ENCODE measurements at places on chromosomes 11 and 22.

DNA sequence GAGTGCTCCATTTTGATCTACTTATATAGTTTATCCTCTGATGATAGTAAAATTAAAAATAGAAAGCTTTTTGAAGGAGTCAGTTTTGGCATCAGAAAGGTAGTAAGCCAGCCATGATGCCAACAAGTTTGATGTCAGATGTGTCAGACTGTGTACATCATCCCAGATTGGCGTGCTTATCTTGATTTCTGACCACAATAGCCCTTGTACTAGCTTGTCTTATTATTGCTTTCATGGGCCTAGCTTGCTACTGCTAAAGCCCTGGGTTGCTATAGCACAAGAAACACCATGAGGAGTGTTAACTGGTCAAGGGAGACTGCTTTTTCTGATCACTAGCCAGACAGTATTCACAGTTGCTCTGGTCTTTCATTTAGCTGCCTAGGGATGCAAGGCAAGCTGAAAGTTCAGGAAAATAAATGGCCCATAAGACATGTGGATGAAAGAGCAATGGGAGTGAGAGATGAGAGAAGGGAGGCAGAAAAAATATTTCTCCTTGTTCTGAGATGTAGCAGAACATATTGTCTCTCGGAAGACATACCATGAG lies 1038.5 kb downstream of the JRKL start:
- no peak for DNase-seq
- H3K36me3 ChIP-seq, result no peaks in the 10 kb centered on the region
- no peak overlapping the region for H3K27ac ChIP-seq
- no peaks in the 10 kb centered on the region for H3K27me3 ChIP-seq
- no peak overlapping the region for H3K4me3 ChIP-seq

DNA sequence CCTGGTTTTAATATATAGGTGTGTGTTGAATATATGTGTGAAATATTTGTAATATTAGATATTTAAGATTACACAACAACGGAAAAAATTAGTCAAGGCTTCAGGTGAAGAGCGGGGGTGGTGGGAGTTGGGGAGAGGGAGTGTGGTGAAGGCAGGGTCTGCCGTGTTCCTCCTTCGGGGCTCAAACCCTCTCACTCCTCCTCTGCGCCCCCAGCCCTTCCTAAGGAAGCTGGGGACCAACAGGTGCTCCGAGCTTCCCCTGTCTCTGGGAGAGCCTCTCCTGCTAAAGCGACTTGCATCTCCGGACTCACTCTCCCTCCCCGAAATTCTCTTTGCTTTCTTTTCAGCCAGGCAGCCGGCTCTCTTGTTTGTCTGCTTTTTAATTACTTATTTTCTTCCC lies 960 bp upstream of the CADM1 start:
- H3K36me3 ChIP-seq, result no peaks in the 10 kb centered on the region
- no peaks in the 10 kb centered on the region for H3K27me3 ChIP-seq
- peaks cover 33% of the 10 kb centered on the region for H3K4me1 ChIP-seq
- peak overlapping the region; percentile 84 for H3K27ac ChIP-seq

- no peaks in the 10 kb centered on the region for H3K4me1 ChIP-seq
- no peak overlapping the region for H3K4me3 ChIP-seq
- H3K36me3 ChIP-seq, result no peaks in the 10 kb centered on the region
- no peak overlapping the region for H3K27ac ChIP-seq
- no peak for DNase-seq
Observed at GRCh38 chr11:76841923-76842452, 18.7 kb upstream of the ACER3 start.

DNA sequence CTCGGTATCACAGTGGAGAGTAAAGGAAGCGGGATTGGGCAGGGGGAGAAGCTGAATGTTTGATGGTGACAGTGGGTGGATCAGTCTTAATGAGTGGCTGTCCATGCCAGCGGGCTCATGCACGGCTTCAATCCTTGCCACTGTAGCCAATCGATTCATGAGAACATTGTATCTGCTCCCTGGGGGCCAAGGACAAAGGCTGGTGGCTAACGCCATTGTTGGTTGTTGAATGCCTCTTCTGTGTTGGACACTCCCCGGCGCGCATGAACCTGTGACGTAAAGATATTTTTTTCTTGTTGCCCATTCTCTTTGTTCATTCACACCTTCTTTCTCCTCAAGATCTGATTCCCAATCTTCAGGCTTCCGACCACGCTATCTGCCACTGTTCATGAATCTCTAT lies 20.9 kb upstream of the ATXN10 start:
- no peaks in the 10 kb centered on the region for H3K36me3 ChIP-seq
- no peak overlapping the region for H3K27ac ChIP-seq
- no peak for DNase-seq
- no peaks in the 10 kb centered on the region for H3K27me3 ChIP-seq

GRCh38 chr11:126718276-126718675 lies 282.3 kb downstream of the KIRREL3 start:
- no peaks in the 10 kb centered on the region for H3K4me1 ChIP-seq
- H3K36me3 ChIP-seq, result no peaks in the 10 kb centered on the region
- no peak for DNase-seq
- H3K27me3 ChIP-seq, result no peaks in the 10 kb centered on the region

- no peaks in the 10 kb centered on the region for H3K27me3 ChIP-seq
- no peak overlapping the region for H3K4me3 ChIP-seq
- DNase-seq, result no peak
- no peak overlapping the region for H3K27ac ChIP-seq
Observed at GRCh38 chr22:24995649-24996180, 43.2 kb downstream of the KIAA1671 start.

- no peaks in the 10 kb centered on the region for H3K36me3 ChIP-seq
- no peak overlapping the region for H3K4me3 ChIP-seq
- H3K4me1 ChIP-seq, result no peaks in the 10 kb centered on the region
- H3K27me3 ChIP-seq, result no peaks in the 10 kb centered on the region
- no peak for DNase-seq
Observed at GRCh38 chr11:132520199-132520598, 1012.1 kb downstream of the OPCML start.
